8988T (cell line): ENCODE measurements at places on chromosomes 3 and 15.

DNA sequence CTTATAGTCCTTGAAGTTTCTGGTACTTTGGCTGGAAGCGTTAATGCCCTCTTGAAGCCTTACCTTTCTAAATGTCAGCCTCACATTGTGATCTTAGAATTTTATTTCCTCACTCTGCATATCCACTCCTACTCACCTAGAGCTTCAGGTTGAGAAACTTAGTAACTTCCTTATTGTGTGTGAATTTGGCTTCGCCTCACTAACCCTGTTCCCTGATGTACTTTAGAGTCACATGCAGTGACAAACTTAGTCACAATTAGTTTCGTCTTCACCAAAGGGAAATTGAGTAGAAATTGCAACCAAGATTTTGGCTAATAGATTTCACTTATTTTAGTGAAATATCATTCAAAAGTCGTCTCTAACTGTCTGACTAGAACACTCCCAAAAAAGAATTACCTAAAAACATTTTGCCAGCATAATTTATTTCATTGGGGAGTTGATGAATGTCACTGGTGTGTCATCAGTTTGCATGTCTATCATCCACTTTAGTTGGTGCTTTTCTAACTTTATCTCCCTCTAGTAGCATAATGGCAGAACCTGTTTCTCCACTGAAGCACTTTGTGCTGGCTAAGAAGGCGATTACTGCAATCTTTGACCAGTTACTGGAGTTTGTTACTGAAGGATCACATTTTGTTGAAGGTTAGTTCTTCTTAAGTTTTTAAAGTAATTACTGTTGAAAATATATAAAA, 960 bp downstream of the MFN1 start:
- no peak for DNase-seq

DNA sequence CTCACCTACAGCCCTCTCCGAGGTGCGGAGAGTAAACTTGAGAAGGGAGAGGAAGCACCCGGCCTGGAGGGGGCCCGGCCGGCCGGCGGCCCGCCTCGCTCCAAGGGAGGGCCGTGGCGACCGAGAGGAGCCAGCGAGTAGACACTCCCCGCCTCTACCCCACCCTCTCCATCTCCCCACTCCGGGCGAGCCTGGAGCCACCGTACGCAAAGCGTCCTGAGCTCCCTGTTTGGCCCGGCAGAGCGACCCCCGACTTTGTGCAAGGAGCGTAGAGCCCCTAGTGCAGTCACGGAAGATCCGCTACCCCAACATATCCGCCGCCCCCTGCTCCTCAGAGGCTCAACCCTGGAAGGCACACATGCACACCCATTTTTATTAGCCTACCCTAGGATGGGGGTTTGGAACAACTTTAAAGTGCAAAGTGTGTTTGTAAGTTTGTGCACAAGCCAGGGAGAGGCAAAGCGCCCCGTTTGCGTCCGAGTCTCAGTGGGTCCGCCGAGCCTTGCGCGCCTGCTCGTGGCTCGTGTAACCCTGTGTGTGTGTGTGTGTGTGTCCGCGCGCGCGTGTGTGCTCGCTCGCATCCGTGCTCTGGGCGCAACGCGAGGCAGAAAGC, 508 bp upstream of the SMAD6 start:
- DNase-seq = peak; percentile 47

DNA sequence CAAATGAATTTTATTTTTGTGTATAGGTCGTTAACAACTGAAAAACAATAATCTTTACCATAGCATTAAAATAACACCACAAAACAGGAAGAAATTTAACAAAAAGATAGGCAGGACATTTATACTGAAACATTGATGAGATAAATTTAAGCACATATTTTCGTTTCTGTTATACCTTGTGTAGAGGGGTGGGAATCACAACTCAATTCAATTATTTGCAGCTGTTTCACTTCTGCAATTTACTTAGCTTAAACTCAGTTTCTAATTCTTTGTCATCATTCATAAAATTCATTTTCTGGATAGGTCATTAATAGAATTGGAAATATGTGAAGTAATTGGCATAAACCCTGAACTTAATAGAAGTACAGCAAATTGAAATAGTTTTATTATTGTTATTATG, 42.3 kb downstream of the TP63 start:
- no peak for DNase-seq

DNA sequence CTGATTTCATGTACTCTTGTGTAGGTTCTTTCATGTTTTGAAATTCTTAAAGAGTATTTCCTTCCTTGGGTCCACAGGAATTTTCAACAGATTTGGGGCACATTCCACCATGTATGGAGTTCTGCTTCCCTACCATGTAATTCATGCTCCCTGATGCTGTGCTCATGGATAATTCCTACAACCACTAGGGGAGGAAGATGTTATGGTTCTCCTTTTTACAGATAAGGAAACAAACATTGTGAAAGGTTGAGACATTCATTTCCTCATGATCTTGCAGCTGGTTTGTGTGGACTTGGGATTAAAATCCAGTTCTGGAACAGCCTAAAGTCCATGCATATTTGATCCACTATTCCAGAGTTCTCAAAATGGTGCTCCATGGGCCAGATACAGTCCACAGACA, 174.9 kb upstream of the FRMD4B start:
- DNase-seq = no peak

GRCh38 chr15:66657185-66658020, 44.6 kb upstream of the SMAD6 start:
- DNase-seq = no peak

DNA sequence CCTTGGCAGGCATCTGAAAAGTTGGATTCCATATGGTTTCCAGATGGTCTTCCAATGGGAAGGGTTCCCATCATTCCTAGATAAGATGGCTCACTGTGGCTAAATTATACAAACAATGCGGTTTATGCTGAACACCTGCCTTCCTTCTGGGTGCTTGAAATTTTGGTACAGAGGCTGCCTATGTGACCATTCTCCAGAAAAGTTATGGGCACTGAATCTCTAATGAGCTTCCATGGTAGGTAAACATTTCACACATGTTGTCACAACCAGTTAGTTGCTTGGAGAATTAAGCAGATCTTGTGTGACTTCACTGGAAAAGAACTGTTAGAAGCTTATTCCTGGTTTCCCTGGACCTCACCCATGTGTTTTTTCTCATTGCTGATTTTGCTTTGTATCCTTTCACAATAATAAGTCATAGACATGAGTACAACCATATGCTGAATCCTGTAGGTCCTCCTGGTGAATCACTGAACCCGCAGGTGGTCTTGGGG, 30.1 kb downstream of the PLOD2 start:
- DNase-seq = no peak

GRCh38 chr3:194739498-194740284, 54.0 kb downstream of the FAM43A start:
- no peak for DNase-seq

GRCh38 chr15:91271565-91272153, 171.6 kb downstream of the SV2B start:
- DNase-seq = no peak

DNA sequence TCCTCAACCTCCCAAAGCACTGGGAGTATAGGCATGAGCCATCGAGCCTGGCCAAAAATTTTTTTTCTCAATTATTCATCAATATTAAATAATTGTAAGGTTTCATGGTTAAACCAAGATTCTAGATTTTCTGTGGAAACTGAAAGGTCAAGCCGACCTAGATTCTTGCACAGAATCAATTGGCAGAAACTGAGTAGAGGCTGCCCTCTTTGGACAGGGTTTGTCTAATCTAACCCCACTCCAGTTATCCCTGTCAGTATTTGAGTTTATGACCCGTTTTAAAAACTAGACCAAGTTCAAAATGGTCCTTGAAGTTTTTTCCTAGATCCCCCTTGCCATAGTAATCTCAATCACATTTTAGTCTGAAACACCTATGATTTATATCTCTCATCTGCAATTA, 8.6 kb upstream of the ADAM10 start:
- no peak for DNase-seq
